Activated CD8-positive, alpha-beta T cell treated with anti-CD3 and anti-CD28 coated beads, Interleukin-2, amount 10 ng/mL, durations not matched to agents 7 days and 5 days (primary cell): ENCODE measurements at places on chromosomes 7 and 10.

- no peak for DNase-seq
Observed at GRCh38 chr7:99808766-99809165, 19.0 kb upstream of the CYP3A43 start.

GRCh38 chr7:140121326-140121725 lies 55.5 kb downstream of the KDM7A start:
- DNase-seq, result no peak

DNA sequence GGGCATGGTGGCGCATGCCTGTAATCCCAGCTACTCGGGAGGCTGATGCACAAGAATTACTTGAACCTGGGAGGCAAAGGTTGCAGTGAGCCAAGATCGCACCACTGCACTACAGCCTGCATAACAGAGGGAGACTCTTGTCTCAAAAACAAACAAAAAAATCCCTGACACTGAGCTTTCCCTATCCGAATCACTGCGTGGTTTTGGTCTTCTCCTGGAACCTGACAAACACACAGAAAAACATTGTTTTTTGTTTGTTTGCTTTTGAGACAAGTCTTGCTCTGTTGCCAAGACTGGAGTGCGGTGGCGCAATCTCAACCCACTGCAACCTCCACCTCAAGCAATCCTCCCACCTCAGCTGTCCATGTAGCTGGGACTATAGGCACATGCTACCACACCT lies 50.4 kb upstream of the PTPRN2 start:
- no peak for DNase-seq

DNA sequence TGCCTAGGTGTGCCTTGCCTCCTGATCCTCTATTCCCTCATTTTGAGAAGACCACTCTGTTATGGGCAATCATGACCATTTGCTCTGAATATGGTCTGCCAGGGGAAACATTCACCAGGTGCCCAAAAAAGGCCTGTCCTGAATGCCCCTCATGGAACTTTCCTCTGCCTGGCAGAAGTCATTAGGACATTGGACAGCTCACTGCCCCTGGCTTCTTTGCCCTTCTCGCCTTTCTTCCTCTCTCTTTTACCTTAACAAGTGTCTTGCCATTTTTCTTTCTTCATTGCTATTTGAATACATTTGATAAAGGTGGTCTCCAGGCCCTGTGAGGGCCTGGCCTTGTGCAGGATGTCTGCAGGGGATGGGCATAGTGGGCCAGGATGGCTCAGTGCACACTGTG lies 20.3 kb downstream of the MBL2 start:
- DNase-seq, result no peak

DNA sequence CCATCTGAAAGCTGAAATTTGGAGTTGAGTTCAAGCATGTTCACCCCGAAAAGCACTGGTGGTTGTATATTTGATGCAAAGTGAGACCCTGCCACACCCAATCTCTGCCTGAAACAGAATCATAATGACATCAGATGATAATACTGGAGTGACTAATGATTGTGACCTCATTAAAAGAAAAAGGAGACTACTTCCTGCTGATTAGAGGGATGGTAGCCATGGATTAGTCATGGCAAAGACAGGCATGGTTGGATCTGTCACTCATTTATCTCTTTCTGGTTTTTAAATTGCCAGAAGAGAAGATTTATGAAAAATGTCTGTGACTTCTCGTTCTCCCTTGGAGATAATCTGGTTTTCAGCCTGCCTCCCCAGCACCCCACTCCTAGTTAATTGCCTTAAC lies 101.2 kb downstream of the BAMBI start:
- no peak for DNase-seq

DNA sequence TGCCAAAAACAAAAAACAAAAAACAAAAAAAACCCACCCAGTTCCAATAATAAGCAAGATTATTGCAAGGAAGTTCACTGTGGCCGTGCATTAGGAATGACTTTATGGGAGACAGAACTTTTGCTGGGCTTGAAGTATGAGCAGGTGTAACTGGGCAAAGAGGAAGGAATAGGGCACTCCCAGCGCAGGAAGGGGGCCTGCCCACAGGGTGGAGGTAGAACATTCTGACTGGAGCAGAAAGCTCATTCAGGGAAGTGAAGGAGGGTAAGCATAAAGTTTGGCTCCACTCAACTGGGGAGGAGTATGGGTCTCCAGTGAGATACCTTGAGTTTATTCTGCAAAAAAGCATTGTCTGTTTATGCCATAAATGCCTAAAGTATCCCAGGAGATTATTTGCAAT lies 42.1 kb upstream of the WIPF3 start:
- DNase-seq, result no peak

- no peak for DNase-seq
Observed at GRCh38 chr10:17006631-17007417, 122.8 kb downstream of the CUBN start.

DNA sequence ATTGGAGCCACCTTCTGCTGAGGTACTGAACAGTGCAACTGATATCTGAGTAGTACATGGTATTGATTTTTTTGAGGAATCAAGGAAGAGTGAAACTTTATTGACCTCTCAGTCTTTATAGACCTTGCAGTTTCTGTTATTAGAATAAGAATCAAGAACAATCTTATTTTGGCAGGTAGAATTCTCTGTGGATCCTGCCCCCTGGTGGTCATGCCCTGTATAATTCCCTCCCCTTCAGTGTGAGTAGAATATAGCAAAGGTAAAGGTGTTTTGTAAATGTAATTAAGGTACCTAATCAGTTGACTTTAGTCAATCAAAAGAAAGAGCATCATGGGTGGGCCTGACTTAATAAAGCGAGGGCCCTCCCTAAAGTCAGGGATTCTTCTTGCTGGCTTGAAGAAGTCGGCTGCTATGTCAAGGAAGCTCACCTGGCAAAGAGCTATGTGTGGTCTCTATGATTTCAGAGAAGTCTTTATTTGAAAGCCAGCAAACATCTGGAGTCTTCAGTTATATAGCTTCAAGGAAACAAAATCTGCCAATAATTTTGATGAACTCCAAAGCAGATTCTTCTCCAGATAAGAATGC lies 142.8 kb downstream of the LSM5 start:
- DNase-seq, result peak; percentile 51

DNA sequence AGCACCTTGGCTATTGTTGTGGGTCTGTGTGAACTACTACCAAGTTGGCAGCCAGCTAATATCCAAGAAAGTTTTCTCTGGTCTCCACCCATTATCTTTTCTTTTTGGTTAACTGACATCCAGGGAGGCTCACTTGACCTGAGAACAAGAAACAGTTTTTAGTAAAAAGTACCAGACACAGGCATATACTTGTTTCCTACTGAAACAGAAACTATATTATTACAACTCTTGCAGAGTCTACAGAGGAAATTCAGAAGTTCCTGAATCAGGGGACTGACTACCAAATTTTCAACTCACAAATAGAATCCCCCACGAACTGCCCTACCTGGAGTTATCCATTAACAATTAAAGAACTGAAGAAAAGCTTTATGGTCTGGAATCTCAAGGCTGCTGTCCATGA lies 168.9 kb downstream of the KCND2 start:
- no peak for DNase-seq

GRCh38 chr7:15604166-15604565 lies 42.4 kb upstream of the AGMO start:
- no peak for DNase-seq

DNA sequence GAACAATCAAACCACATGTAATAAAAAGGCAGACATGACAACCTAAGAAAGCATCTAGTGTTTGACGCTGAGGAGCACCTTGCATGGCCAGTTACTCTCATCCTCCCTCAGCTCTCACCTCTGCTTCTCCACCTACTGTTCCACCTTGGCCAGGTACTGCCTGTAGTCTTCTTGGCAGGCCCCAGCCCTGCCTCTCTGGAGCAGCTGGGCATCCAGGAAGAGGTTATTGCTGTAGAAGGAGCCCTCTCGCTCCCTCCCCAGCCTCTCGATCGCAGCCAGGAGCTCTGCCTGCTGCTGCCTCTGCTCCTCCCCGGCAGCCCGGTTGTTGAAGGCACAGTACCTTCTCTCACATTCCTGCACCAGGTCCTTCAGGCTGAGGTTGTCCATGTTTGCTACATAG lies 9.7 kb downstream of the GIMAP5 start:
- no peak for DNase-seq

- DNase-seq, result no peak
Observed at GRCh38 chr7:137661634-137662033, 185.1 kb downstream of the DGKI start.

- DNase-seq, result no peak
Observed at GRCh38 chr10:72067463-72068125, 20.8 kb downstream of the SPOCK2 start.

- DNase-seq, result no peak
Observed at GRCh38 chr7:5423306-5423975, at the start of gene TNRC18. Gene TNRC18, minus strand, starts transcription at chr7:5423834. Its CDS starts 2,588 bp downstream, at chr7:5421246.

DNA sequence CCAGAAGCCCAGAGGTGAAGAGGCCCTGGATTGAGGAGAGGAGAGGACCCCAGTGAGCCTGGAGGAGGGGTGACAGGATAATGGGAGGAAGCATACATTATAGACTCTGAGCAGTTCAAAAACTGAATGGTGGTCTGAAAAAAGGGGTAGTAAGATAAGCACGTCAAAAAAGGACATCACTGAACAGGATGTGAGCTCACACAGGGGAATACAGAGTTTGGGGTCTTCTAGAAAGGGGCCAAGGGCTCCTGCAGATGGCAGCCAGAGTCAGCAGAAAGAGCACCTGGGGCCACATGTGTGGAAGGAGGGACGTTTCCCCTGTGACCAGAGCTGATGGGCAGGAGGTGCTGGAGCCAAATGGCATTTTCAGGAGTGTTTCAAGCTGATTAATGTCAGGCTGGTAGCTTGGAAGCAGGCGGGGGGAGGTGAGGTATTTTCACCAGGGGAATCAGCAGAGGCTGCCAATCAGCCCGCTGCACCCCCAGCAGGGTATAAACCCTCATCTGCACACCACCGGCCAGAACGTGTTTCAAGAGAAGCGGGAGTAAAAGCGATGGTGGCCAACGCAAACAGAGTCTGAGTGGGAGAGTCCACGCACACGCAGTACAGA lies 85.8 kb downstream of the TNS3 start:
- DNase-seq, result no peak

GRCh38 chr7:100589341-100589947 lies 3.3 kb downstream of the FBXO24 start:
- DNase-seq, result no peak

- peak; percentile 31 for DNase-seq
Observed at GRCh38 chr7:156650042-156650441, 9.5 kb downstream of the RNF32 start.

DNA sequence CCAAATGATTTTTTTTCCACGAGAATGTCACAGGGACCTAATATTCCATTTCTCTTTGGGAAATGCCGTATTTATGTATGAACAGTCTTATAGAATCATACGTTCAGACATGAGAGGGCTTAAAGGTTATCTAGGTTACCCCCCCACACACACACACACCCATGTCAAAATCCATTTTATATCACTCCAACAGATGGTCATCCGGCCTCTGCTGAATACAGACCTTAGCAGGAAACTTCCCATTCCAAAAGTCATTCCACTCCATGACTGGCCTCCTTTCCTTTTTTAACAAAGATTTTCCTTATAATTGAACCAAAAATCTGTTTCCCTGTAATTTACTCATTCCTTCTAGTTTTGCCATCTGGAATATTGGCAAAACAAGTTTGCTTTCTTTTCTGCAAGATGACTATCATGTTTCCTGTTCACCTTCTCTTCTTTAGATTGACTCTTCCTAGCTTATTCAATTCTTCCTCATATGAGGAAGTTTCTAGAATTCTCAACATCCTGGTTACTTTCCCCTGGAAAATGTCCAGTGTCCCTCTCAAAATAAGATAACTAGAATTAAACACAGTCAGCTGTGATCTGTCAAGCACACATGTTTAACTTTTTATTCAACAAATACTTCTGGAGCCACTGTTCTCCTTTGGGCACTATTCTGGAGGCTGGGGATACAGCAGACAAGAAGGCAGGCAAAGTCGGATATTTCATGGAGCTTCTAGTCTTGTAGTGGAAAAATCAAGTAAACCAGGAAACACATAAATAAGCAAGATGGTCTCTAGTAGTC lies 276.5 kb upstream of the LRGUK start:
- no peak for DNase-seq

DNA sequence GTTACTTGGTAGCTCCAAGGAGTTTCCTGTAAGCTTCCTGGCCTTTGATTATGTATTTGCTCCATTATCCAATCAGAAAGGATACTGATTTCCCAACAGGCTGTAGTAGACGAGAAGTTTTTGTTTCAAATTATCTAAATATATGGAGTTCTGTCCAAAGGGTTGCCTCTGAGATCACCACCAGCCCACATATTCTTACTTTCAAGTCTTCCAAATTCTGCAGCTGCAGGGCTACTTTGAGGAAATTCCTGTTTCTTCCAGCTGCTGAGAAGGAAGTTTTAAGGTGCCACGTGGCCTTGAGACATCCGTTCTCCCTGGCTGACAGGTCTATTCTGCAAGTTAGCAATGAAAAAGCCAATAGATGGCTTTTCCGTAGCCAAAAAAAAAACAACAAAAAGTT lies 286.0 kb downstream of the TWIST1 start:
- no peak for DNase-seq

- no peak for DNase-seq
Observed at GRCh38 chr7:44736896-44737295, 11.8 kb upstream of the ZMIZ2 start.

- DNase-seq, result no peak
Observed at GRCh38 chr10:15695852-15696251, 23.9 kb downstream of the ITGA8 start.

DNA sequence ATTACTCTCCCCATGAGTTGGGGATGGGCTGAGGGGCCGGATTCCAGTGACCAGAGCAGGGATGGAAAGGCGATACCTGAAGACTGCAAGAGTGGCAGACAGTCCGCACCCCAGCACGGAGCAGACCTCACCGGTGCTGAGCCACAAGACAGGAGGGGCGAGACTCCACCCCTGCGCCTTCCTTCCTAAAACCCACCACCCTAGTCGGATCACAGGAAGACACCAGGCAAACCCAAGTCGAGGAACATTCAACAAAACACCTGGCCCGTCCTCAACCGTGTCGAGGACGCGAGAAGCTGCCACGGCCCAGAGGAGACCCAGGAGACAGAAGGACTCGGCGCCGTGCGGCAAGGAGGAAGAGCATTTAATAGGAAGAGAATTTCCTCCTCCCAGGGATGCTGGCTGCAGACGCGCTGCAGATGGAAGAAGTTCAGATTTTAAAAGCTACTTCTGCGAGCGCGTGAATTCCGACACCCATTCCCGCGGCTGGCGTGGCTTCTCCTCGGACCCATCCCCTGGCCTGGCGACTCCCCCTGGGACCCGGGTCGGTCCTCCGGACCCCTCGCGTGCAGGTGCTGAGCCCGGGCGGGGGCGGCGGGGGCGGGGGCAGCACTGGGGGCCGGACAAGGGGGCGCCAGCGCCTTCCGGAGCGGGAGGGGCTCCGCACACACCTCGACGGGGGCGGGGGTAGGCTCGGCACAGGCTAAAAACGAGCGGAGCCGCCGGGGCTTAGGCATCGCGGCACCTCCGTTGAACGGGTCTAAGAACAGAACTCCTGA lies 563 bp upstream of the UTF1 start:
- no peak for DNase-seq

DNA sequence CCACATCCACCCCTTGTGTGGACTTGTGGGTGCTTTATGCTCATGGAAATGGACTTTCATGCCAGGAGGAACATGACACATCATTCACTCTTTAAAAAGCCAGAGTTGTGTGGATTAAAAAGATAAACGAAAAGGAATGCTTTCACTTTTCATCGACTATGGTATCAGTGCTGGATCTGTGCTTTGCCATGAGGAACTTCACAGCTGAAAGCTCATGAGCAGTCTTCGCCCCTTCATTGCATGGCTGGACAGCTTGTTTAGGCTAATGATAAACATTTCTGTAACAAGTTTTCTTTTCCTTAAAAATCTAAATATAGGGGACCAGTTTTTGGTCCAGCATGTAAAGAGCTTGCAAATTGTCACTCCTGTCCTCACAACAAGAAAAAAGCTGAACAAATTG lies 173.6 kb upstream of the NPS start:
- DNase-seq, result no peak
